ENCODE measurements at places on chromosomes 5 and 9. TPM values are rescaled to one million over a fixed set of nuclear protein-coding genes. Genes with fewer than 3 reads are reported as not detected.

GLDC gene
- under 0.01 TPM for total RNA-seq

CCNI2 gene
- total RNA-seq, result not detected

PCDHGA6 gene
- total RNA-seq, result 4.2 TPM

FOXD4L3 gene
- total RNA-seq, result not detected

PCDHB10 gene
- total RNA-seq, result 2.6 TPM

PCDHGA1 gene
- total RNA-seq, result 0.52 TPM

GRM6 gene
- total RNA-seq, result not detected

DDX46 gene
- 25.6 TPM for total RNA-seq

Data from skeletal muscle tissue (tissue), 5 donors.